COR-L47 (cell line): ENCODE measurements at places on chromosomes 3 and 15.

DNA sequence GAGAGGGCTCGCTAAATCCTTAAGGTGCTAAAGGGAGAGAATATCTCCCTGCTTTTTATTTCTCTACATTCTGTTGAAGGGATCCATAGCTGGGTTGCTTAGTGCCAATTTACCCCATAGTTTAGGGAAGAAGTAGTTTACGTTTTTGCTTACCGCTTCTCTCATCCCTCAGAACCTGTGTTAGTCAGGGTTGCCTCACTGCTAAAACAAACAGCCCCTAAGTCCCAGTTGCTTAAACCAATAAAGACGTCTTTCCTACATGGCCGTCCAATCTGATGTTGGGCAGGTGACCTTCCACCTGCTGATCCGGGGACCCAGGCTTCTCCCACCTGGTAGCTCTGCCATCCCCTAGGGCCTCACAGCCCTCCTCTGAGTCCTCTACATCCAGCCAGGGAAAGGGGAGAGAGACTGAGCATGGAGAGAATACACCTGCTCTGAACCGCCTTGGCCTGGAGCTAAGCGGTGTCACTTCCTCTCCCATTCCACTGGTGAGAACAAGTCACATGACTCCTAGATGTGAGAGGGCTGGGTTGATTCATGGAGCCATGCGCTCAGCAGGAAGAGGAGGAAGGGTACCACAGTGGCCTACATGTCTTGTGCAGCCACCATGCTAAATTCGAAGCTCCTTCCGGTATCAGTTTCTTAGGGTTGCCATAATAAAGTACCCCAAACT lies 26.3 kb downstream of the DNASE1L3 start:
- no peak for DNase-seq

DNA sequence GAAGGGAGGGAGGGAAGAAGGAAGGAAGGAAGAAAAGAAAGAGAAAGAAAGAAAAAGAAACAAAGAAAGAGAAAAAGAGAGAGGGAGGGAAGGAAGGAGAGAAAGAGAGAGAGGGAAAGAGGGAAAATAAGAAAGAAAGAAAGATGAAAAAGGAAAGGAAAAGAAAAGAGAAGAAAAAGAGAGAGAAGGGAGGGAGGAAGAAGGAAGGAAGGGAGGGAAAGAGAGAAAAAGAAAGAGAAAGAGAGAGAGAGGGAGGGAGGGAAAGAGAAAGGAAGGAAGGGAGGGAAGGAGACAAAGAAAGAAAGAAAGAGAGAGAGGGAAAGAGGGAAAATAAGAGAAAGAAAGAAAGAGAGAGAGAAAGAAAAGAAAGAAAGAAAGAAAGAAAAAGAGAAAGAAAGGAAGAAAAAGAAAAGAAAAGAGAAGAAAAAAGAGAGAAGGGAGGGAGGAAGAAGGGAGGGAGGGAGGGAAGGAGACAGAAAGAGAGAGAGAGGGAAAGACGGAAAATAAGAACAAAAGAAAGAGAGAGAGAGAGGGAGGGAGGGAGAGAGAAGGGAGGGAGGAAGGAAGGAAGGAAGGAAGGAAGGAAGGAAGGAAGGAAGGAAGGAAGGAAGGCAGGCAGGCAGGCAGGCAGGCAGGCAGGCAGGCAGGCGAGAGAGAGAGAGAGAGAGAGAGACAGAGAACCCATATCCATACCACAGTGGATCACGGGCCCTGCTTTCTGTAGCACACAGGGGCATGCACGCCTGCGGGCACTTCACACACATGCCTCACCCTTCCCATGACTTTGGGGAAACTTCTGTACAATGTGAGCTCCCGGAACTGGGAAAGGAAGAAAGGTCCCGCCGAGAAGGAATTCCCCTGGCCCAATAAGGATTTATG lies 52.5 kb downstream of the ADCY5 start:
- no peak for DNase-seq

DNA sequence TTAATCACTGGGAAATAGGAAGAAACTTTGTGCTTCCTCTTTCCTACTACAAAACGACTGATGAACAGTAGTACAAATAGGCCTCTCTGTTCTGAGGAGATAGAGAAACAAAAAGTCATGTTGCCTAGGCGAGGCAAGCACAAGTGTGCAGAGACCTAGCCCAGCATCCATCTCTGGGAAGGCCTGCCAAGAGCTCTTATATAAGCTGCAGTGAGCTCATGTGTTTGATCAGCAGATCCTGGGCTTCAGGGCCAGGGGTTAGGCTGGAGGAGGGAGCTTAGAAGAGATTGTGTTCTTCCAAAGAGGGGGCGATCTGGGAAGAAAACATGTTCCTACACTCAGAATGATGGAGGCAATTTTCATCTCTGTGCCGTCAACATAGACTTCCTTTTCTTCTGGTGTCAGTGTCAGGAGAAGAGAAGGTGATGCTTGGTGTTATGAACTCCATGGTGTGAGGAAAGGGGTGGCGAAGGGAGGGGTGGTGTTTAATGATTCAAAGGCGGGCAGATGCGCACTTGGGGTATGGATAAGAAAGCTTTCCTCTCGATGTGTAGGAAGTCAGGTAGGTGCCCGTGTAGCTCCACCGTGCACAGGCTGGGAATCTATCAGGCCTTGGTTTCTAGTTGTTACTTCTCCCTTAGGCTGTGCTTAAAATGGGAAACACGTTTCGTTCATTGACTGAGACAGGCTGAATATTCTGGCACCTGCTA lies 29.5 kb upstream of the ETV5 start:
- no peak for DNase-seq

DNA sequence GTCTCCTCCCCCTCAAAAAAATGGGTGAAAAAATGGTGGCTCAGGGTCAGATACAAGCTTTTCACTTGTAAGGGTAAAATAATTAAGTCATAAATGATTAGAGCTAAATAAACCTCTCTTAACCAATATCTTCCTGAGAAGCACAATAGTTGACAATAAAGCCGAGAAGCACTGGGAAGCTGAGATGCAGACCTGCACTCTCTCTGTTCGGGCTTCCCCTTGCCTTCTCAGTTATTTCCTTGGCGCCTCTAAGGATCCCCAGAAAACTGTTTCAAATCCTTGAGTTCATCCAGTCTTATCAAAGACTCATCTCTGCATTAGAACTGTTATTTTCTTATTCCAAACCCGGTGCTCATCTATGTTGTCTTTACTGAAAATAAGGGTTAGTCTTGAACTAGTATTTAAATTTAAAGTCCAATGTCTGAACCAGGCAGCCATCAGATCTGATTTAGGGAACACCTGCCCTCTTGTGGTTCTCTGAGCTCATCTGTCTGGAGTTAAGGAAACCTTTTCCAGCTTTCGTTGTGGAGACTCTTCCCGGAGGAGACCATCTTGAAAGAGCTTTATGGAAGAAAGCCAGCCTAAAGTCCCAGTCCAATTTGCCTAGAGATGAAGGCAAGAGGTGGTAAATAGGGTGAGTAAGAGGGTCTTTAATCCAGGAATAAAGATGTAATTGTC lies 256.4 kb upstream of the MCTP2 start:
- DNase-seq: peak; percentile 65

DNA sequence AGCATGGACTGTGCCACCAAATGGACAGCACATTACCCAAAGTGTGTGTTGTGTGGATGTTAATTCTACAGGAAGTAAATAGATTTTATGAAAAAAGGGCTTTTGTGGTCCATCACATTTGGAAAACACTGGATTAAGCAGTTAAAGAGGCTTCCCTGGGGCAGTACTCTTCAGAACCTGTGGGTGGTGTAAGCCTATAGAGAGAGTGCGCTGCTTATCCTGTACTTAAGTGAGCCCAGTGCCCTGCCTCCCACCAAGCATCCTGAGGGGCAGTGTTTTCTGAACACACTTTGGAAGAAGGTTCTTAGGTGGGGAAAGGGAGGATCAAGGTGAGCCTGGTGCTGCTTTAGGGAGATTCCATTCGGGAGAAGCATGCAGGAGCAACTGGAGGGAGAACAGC lies 10.9 kb downstream of the TTLL3 start:
- DNase-seq: no peak

- DNase-seq: no peak
These were observed 160.7 kb downstream of the PDE8A start for GRCh38 chr15:85142312-85142711.

GRCh38 chr15:54815556-54815955 lies 381.2 kb downstream of the RSL24D1 start:
- DNase-seq: no peak

GRCh38 chr3:172034786-172035685 lies 4.3 kb upstream of the FNDC3B start:
- no peak for DNase-seq

- DNase-seq: no peak
These were observed 38.5 kb downstream of the MYO5C start for GRCh38 chr15:52256930-52257733.

DNA sequence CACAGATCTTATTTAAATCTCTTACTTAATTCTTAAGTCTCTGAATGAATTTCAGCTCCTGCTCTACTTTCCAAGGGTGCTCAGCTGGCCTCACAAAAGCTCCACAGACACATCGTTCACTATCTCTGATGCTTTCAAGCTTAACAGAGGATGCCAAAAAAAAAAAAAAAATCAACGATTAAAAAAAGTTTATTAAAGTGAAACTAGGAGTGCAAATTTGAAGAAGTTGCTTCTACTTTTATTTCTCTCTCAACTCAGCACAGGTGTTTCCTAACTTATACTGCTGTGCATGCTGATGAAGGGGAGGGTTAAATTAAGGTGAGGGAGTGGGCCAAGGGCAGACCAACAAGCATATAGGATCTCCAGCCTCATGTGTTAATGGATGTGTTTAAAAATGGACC lies 157.2 kb downstream of the TIGIT start:
- no peak for DNase-seq

DNA sequence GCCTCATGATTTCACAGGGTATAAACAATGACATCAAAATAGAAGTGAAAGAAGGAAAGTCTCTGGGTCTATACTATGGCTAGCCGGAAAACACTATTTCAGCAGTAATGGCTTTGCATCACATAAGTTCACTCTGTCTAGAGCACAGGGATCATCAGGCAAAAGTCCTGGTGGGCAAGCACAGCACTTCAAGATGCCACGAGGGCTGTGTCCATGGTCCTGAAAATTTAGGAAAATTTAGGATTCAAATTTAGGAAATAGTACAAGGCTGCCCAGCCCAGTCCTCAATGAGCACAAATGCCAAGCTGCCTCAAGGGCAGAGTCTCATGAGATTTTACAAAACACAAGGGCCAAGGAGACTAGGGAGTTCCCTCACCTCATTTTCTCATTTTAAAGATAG lies 54.1 kb downstream of the RORA start:
- no peak for DNase-seq

GRCh38 chr3:113265231-113265630 lies 53.9 kb downstream of the BOC start:
- DNase-seq: no peak

DNA sequence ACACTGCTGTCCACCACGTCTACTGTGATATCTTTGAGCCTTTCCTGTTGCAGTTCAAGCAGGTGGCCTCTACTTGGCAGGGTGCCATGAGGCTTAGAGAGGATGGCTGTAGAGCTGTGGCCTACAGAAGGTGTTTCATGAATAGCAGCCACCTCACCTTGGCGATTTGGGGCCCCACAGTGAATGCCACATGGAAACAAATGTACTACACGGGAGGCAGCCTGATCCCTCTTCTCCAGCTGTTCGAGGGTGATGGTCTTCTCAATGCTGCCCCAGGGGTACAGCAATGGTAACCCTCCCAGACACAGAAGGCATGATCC lies 70.7 kb downstream of the FAM43A start:
- peak; percentile 26 for DNase-seq

- no peak for DNase-seq
These were observed 122.3 kb upstream of the PRR20G start for GRCh38 chr3:127410137-127410488.

DNA sequence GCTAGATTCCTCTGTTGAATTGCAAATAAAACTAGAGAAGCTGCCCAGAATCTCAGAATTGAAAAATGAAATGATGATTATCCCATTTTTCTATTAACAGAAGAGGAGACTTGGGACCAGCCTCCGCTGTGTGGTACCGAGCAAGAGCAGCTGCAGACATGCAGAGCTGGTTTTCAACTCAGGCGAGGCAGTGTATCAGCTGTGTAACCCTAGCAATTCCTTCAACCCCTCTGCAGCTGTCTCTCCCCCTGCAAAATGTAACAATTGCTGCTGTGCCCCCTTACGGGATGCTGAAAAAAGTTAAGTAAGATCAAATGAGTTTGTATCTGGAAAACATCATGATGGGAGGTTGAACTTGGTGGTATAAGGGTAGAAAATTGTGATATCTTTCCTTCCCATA lies 98.5 kb upstream of the C3orf80 start:
- no peak for DNase-seq

DNA sequence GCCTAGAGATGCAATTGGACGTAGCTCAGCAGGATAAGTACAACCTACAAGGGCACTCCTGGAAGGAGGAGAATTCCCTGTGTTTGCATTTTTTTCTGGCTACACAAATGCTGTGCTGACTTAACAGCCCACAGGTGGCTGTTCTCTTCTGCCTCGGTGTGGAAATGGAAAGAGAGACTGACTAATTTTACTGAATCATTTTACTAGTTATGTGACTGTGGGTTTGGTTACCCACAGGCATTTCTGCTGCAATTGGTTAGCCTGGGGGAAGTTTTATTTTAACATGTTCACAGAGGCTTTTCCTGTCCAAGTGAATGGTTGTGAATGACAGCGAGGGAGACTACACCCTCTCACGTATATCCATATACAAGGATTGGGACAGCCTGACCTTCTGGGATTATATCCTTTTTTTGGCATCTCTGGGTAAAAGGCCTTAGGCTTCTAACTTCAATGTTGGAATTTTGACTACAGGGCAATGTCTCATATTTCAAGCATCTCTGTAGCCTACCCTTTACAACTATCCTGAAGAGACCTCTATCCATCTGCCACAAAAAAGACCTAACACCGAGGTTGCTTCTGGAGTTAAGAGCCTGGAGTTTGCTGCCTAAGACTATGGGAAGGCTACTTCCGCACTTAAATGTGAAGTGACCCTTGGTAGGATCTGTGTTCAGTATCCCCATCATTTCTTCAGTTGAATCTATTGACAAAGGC lies 67.2 kb upstream of the TP63 start:
- no peak for DNase-seq

- DNase-seq: no peak
These were observed 6.2 kb downstream of the H1-8 start for GRCh38 chr3:129549006-129549800.

DNA sequence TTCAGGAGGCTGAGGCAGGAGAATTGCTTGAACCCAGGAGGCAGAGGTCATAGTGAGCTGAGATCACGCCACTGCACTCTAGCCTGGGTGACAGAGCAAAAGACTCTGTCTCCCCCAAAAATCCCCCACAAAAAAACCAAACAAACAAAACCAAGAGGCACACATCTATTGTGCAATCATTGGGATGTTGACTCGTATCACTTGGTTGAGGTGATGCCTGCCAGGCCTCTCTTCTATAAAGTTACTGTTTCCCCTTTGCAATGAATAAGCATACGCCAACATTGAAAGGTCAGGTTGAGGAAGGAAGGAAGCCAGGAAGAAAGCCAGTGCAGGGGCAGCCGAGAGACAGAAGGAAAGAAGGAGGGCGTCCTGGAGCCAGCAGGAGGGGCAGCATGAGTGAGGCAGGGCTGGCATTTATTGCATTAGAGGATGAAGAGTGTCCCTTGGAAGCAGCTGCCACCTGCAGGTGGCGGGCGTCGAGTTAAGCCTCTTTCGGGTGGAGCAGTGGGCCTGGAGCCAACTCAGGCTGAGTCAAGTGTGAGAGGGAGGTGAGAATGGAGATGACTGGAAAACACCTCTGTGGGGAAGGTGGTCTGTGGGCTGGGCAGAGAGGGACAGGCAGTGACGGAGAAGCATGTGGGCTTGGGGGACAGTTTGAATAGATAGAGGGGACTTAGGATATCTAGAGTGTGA lies 8.3 kb upstream of the CSPG4 start:
- peak; percentile 85 for DNase-seq
